ENCODE measurements at places on chromosomes 11 and 22.

GRCh38 chr11:2883979-2884815 is 1.4 kb downstream of the CDKN1C start:
- DNase-seq, result peak; percentile 61

GRCh38 chr22:39284983-39285382 is 34.4 kb downstream of the RPL3 start:
- no peak for DNase-seq

DNA sequence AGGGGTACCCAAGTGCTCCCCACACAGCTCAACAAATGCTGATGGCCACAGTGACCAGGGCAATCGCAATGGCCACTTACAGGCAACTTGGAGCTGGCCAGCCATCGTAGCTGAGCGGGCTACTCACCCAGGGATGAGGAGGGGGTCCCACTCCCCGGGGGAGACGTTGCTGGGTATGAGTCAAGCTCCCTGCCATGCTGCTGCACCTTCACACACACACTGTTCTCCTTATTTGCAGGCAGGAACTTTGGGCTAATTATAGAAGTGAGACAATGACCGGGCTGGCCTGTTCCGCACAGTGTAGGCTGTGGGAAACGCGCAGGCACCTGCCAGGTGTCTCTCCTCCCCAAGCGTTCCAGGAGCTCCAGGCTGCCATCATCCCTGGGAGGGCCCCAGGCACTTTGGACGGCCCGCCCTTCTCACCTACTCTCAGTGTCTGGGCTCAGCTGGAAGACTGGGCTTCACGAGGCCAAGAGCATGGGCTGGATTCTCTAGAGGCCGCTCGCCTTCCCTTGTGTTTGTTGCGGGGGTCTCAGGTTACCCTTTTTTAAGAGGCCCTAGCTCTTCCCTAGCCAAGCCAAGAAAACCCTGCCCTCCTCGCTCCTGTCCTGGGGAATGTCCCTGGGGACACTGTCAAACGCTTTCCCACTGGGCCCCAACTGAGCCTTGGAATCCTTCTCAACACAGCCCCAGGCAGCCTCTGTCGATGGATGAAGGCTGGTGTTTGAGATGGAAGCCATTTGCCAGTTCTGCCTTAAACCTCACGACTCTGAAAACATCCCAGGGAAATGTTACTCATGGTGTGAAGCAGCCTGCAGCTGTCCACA is 73.0 kb downstream of the RTL6 start:
- no peak for DNase-seq

- no peak for DNase-seq
Observed at GRCh38 chr11:119461229-119461963, 38.4 kb upstream of the THY1 start.

- DNase-seq, result peak; percentile 84
Observed at GRCh38 chr11:15208378-15209222, 93.9 kb downstream of the INSC start.

GRCh38 chr22:47281126-47282106 is 519.0 kb downstream of the TBC1D22A start:
- DNase-seq, result peak; percentile 65

DNA sequence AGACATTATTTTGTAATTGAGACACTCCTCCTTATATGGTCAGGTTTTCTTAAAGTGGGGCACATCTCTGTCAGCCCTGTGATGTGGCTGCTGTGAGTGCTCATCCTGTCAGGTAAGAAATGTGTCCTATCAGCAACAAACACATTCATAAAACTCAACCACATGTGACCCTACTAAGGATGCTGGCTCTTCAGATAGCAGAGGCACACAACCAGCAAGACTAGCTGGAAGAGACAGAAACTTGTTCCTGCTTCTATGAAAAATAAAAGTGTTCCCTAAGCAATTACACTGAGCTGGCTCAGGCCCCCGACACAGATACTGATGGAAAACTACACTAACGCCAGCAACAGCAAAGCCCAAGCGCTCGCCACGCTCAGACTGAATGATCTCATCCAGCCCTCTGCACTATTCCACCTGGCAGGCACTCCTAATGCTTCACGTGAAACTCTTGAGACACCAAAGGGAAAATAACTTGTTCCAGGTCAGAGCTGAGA is 49.8 kb upstream of the CYP2D6 start:
- no peak for DNase-seq

DNA sequence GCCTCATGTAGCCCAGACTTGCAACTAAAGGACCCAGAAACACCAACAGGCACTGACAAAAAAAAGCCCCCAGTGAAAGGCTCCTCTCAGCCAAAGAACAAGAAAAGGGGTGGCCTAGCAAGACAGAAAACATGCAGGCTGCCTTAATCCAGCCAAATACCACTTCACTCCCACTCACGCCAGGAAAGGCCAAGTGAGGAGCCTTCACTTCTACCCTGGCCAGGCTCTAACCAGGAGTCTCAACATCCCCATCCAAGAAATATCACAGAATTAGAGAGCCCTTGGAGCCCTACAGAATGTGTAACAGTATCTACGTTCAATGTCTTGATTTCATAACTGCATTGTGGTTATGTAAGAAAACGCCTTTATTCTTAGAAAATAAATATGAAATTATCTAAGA is 149.0 kb downstream of the APOL5 start:
- DNase-seq, result no peak
